CD14-positive monocyte (primary cell): ENCODE measurements at places on chromosomes 2 and 18. TPM values are rescaled to one million over a fixed set of nuclear protein-coding genes. Genes with fewer than 3 reads are reported as not detected.

Gene TAF4B
- 0.64 TPM for polyA plus RNA-seq

GRCh38 chr2:171798156-171798820 lies 95.8 kb downstream of the SLC25A12 start:
- peak; percentile 60 for DNase-seq

Gene G6PC2
- not detected for polyA plus RNA-seq

- no peak for DNase-seq
Measured at GRCh38 chr2:179592167-179592936, 269.1 kb downstream of the ZNF385B start.

DNA sequence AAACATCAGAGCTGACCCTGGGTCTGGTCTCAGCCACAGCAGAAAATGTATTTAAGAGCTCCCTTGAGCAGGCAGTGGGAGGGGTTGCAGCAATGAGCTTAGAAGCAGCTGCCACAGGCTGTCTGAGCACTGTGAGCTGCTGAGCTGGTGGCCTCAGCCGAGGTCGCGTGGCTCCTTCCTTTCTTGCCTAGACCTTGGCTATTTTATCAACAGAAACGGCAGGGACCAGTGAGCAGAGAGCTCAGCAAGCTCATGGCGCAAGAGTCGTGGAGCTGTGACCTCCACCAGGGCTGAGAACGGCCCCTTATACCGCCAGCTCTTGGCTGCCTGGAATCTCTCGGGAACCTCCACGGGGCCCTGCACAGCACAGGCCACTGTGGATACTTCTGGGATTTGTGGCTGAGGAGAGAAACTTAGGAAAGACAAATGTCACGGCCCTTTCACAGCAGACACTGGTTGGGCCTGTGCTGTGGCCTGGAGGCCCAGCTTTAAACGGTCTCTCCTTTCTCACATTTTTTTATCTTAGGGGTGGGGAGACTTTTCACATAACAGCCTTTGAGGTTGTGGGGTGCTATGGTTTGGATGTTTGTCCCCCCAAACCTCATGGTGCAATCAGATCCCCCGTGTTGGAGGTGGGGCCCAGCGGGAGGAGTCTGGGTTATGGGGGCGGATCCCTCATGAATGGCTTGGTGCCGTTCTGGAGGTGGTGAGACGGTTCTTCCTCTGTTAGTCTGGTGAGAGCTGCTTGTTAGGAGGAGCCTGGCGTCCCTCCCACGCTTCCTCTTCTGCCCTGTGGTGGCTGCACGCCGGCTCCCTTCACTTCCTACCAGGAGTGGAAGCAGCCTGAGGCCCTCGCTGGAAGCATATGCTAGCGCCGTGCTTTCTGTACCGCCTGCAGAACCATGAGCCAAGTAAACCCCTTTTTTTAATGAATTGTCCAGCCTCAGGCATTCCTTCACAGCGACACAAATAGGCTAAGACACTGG lies 1.7 kb downstream of the ALLC start:
- DNase-seq: no peak

Gene GALNT14
- polyA plus RNA-seq: not detected in 2 replicates

GRCh38 chr2:8053216-8053615 lies 628.6 kb upstream of the ID2 start:
- no peak for DNase-seq

GRCh38 chr2:95023222-95023597 lies 2.3 kb upstream of the MAL start:
- no peak for DNase-seq

Gene NAT8
- not detected for polyA plus RNA-seq

DNA sequence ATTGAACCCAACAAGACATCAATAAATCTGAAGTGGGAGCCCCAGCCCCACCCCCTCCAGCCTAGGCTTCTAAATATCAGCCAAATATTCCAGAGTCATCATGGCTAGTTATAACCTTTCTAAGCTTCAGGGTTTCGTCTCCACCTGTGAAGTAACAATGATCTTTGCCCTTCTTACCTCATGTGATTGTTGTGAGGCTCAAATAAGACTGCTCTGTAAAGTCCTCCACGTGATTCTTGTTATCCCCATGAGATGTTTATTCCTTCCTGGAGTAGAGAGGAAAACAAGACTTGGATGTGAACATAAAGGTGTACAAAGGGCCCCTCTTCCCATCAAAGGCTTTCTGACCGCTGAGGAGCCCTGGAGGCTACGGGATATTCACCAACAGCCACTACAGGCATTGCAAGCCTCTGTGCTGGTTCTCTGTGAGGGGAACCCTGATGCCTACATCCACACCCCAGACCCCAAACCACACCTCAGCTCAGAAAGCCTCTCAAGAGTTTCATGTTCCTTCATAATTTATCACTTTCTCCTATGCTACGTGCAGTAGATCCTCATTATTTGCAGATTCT lies 20.1 kb upstream of the REEP1 start:
- DNase-seq: no peak

Gene KCNG2
- not detected for polyA plus RNA-seq

DNA sequence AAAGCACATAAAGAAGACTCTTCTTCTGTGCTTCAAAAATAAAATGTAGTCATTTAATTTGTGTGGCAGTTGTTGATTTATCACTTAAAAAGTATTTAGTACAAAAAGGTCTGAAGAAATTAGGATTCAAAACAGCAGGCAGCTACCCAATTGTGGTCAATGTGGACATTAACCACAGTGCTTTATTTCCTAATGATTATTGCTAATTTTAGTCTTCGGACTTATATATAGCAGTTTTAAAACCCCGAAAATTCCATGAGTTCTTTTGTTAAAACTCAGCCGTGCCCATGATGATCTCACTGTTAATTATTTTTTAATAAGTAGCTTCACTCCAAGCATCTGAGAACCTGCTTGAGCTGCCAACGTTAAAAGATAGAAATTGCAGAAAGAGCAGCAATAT lies 594.3 kb downstream of the STK39 start:
- no peak for DNase-seq

Gene SOCS6
- 4.8 TPM for polyA plus RNA-seq

- DNase-seq: no peak
Measured at GRCh38 chr2:105521176-105521575, 122.3 kb upstream of the FHL2 start.

GRCh38 chr2:55357927-55358326 lies 61.7 kb downstream of the CCDC88A start:
- peak; percentile 11 for DNase-seq

DNA sequence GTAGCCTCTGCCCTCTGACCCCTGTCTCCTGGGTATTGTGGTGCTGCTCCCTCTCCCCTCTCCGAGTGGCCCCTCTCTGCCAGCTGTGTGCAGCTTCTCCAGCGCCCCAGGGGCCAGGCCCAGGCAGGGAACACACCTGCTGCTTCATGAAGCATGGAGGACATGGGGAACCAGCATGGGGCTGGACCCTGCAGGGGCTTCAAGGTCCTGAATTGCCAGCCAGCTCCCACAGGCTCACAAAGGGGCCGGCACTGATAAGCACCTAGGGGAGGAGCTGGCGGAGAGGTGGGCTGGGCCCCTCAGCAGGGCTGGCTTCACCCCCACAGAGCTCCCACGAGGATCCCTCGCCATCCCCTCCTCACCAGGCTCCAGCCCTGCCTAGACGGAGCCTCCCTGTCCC lies 77.4 kb upstream of the GPC1 start:
- no peak for DNase-seq

- DNase-seq: no peak
Measured at GRCh38 chr2:10883066-10883465, 28.7 kb upstream of the KCNF1 start.

Gene ACP1
- polyA plus RNA-seq: 77.0 TPM

GRCh38 chr2:216657086-216657855 lies 24.1 kb downstream of the IGFBP2 start:
- DNase-seq: no peak

Gene FBXO11
- 2.2 TPM for polyA plus RNA-seq

Gene AKAIN1
- polyA plus RNA-seq: not detected

DNA sequence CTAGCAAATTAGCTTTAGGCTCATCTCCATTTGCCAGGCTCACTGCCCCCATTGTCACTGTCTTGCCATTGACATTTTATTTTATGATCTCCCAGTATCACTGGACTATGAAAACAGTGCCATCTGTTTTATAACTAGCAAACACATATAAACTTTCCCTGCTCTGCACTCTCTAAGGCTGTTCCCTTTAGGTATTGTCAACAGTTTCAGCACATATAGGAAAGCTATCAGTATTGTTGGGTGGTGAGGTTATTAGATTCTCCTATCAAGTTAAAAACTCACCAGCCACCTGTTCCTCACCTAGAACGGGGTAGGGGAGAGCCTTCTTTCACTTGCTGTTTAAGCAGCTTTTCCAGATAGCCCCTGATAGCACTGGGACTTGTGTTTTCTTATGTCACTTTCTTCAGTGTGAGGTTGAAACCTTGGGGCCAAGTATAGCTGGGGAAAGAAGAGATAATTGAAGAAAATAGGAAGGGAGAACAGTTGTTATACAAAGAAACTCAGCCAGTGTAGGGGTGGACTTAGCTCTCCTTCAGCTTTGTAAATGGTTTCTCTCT lies 32.5 kb downstream of the CFLAR start:
- no peak for DNase-seq

DNA sequence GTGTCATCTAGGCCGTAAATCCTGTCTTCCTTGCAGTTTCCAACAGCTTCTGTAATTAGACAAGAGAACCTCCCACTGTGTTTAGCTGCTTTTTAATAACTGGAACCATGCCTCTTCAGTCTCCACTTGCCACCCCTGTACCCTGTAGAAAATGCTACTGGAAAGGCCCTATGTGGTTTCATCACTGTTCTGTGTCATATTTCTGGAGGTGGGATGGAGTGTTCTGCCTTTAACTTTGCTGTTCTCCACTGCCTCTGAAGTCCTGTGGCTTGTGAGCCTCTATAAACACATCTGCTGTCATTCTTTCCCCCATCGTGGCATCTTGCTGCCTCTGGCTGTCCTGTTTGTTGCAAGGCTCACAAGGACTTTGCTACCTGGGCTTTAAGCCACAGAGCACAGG lies 17.9 kb downstream of the MGAT5 start:
- DNase-seq: no peak

- DNase-seq: no peak
Measured at GRCh38 chr2:29013057-29013780, 32.1 kb downstream of the TOGARAM2 start.

Gene LRRTM4
- not detected for polyA plus RNA-seq

GRCh38 chr2:2016651-2017311 lies 272.5 kb upstream of the PXDN start:
- DNase-seq: no peak

DNA sequence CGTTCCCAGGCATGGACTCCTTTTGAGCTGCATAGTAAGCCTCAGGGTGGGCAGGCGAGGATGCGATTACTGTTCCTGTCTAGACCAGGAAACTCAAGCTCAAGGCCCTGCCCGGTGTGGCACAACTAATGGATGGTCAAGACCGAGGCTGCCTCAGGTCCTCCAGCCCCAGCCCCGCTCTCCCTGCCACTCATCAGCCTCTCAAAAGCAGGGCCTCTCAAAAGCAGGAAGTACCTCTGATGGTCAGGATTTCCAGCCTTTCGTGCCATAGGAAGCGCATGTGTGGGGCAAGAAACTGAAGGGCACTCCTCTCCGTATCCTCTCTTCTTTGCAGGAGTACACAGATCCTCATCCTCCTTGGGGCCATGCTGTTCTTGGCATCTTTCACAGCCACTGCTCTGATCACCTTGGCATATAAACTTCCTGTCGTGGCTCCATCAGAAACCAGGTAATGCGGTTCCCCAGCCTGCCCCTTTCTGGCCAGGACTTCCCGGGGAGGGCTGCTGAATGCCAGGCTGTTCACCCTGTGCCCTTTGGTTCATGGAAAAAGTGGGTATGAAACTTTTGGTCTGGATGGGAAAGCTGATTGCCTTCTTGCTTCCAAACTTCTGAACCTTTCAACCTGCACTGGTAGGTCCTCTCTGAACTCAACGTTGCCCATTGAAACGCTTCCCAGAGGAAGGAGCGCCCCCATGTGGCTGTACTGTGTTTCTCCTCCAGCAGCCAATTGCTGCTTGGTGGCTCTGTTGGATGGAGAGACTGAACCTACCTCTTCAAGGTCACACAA lies 82.8 kb upstream of the SEC11C start:
- peak; percentile 45 for DNase-seq

Gene PDE1A
- polyA plus RNA-seq: not detected in 2 replicates

DNA sequence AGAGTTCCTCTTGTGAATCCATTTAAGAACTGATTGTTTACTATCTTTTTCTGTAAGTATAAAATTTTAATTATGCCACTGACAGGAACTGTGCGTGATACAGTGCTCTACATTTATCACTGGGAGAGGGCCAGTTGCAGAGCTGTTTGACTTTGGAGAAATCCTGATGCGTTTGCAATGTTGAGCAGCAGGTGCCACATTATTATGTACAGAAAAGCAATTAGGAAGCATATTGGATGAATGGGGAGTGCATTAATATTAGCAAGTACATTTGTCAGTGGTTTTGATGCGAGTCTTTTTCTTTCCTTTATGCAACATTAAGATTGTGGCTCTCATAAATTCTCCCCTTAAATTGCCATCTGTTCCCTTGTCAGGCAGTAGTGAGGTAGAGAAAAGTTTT lies 302.3 kb upstream of the FANCL start:
- DNase-seq: no peak

DNA sequence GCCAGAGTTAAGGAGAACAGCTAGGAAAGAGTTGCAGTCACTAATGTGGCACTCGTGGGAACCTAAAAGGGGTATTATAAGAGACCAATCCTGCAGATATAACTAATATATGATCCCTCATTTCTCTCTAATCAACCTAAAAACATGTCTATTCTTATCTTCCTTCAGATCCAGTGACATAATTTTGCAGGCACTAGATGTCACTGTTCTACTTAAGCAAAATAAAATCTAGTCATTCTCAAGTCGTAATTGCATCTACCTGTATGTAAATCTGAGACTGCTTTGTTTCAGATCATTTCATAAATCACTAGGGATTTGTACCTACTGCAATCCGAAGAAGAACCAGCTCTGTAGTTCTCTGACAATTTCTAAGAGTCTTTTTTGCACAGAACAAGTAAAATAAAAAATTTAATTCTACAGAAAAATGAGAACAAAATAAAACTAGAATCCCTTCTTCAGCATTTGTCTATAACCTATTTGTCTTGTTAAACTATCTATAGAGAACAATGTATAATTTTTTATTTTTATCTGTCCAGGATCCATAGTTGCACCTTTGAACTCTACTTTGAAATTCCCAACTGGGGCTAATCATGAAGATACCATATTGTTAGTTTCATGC lies 56.5 kb upstream of the ERBB4 start:
- no peak for DNase-seq

GRCh38 chr18:7755753-7756475 lies 188.8 kb downstream of the PTPRM start:
- no peak for DNase-seq

Gene THADA
- 6.6 and 11.2 TPM in 2 replicates for polyA plus RNA-seq

Gene FNDC4
- not detected for polyA plus RNA-seq

DNA sequence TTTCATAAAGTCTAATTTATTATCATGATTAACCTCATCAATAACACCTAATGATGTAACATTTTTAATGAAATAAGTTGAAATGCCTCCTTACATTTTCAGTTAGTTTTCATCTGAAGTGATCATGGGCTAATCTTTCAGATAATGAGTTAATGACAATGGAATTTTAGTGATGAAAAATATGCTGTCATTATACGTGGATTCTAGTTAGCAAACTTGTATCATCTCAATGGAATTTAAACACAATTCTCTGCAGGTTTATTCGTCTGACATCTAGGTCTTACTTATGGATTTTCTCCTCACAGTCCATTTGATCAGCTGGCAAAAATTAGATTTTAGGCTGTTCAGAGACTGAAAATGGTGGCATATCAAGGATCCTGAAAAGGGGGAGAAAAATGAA lies 885.0 kb downstream of the SLC4A3 start:
- no peak for DNase-seq

- DNase-seq: no peak
Measured at GRCh38 chr2:199851883-199852282, 891 bp upstream of the FTCDNL1 start.

Gene MDH1B
- polyA plus RNA-seq: not detected in 2 replicates
